ENCODE measurements at places on chromosomes 13 and 19. TPM values are rescaled to one million over a fixed set of nuclear protein-coding genes. Genes with fewer than 3 reads are reported as not detected.

WASF3 gene
- total RNA-seq: 7.4 TPM

GRCh38 chr13:102097708-102098107 is 304.1 kb downstream of the FGF14 start:
- DNase-seq: no peak

DNA sequence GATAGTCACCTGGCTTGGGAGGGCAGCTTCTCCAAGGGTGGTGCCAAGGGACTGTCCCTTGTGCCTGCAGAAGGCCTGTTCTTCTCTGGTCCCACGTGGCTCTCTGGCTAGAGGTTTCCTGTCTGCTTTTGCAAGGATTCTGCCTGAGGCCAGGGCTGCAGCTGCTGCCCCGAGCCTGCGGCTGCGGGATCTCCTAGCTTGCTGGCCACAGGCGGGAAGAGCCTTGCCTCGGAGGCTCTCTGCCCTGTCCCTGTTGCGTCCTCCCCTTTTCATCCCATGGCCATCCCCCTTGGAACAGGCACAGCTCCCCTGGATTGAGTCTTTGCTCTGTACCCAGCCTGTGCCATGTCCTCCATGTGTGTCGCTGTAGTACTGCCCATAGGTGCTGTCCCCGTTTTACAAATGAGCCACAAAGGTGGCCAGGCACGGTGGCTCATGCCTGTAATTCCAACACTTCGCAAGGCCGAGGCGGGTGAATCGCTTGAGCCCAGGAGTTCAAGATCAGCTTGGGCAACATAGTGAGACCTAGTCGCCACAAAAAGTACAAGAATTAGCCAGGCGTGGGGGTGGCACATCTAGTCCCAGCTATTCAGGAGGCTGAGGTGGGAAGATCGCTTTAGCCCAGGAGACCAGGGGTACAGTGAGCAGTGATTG is 9.1 kb downstream of the IRF3 start:
- no peak for DNase-seq

DNA sequence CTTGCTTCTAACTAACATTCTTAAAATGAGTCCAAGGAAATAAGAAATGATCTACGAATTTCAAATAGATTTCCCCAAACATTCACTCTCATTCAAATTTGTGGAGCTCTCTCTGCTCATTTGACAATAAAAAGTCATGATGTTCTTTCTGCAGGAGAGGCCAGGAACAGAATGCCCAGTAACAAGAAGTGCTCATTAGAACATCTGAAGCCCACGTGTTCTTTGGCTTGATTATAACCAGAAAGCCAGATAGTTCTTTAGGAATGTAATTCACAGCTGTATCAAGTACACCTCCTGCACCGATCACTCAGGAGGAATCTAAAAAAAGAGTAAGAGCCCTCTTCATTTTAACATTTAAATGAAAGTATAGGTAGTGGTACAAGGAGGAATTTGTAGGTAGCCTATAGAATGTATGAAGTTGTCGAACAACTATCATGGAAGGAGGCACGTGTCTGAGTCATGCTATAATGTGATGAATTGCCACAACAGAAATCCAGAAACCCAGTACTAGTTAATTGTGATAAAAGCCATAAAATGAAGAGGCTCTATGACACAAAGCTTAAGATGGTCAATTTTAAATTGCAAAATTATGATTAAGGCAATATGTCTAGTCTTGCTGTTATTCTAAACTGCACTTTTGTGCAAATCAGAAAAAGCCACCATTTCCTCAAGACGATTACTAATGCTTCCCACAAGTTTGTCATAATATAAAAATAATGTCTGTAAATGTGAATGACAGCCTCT is 12.8 kb downstream of the MEDAG start:
- DNase-seq: no peak

DNA sequence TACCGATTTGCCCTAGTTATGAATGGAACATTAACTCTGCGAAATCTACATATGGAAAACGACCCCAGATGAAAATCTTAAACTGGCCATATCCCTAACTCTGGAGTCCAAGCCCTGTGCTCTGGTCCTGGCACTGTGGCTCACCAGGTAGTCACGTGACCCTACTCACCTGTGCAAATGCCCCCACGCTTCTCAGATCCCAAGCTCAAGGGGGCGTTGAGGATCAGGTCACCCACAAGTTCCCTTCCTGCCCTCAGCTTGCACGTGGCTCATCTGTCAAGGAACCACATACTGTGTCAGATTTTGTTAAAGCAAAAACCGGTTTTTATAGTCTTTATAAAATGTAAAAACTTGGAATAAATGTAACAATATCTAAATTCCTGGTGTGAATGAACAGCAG is 324.0 kb downstream of the SHISA2 start:
- no peak for DNase-seq

DNA sequence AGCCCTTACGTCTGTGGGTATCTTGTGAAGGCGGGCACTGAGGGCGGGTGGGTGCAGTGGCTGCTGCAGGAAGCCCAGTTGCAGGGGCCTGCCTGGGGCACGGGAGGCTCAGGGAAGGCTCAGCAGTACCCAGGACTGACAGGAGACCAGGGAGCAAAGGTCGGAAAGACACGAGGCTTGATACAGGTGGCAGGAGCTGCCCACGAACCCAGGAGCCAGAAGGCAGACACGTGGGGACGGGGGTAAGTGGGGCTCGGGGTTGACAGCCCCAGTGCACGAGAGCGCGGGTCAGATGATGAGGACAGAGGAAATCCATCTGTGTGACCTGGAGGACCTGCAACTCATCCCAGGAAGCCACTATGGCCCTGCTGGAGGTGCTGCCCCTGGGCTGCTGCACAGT is 25.3 kb downstream of the ELAVL1 start:
- DNase-seq: no peak

DNA sequence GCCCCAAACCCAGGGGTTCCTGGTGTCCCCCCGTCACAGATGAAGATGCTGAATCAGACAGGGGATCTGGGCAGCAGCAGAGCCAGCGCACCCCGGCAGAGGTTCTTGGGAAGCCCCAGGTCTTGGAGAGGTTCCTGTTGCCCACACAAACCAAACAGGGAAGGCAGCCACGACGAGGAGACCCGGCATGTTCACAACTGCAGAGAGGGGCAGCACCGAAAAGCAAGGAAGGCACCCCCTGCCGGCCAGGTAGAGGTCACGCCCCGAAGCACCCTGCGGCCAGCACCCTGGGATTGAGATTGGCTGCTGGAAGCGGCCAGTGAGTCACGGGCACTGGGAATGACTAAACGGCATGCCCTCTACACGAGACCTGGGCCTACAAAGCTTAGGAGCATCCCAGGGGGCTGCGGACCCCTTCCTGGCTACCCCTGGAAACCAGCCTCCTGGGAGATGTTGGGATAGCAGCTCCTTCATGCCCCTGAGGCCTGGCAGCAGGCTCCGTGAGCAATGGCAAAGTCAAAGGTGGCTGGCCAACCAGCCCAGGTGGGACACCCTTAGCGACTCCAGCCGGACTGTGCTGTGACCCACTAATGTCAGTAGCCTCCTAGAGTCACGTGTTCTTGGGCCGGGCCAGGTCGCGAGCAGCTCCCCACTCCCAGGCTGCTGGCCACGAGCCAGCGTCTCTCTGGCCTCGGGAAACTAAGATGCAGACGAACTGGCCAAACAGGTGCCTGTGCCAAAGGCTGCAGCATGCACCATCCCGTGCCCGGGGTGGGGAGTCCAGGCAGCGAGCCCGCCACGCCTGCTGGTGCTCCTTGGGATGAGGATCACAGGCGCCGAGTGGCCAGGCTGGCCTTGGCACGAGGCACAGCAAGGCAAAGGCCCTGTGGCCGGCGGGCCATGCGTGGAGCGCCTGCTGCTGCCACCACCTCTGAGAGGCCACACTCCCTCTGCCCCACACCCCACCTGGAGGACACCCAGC is 43.2 kb downstream of the MLLT1 start:
- DNase-seq: no peak

- no peak for DNase-seq
These were observed 3.5 kb downstream of the N4BP2L2 start for GRCh38 chr13:32535115-32535514.

DNA sequence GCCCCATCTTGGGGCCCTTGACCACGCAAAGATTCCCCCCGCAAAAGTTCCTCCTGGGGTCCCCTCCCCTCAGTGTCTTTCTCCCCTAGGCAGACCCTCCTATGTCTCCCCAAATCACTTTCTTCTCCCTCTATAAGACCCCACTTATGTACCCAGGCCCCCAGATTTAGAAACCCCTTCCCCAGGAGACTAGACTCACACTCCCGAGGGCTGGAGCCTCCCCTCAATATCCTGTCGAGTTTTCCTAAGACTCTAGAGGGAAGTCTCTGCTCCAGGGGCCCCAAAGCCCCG is 1.4 kb downstream of the SLC1A5 start:
- no peak for DNase-seq
